CD4-positive, alpha-beta T cell treated with Interferon alpha-2 for 1 hour (primary cell): ENCODE measurements at places on chromosomes 6 and 20.

DNA sequence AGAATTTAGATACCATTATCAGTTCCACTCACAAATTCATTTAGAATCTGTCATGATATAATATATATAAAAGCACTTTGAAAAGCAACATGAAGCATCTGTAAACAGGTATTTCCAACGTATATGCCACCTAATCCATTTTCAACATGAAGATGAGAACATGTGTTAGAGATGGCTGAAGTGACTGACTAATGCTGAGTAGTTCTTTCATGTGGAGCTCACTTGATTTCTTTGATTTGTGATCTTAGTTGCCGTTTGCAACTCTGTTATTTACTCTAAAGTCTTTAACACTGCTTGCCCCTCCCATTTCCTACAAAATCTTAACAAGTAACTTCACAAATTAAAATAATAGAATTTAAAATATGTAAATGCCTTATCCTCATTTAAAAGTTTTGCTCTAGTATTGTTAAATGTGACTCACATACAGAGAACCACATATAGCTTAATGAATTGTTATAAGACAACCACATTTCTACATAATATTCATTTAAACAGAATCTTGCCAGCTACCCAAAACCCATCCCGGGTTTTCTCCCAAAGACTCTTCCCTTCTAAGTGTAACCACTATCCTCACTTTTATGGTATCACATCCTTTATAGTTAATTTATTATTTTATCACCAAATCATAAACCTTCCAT, 78.3 kb downstream of the ME1 start:
- no peak for DNase-seq

DNA sequence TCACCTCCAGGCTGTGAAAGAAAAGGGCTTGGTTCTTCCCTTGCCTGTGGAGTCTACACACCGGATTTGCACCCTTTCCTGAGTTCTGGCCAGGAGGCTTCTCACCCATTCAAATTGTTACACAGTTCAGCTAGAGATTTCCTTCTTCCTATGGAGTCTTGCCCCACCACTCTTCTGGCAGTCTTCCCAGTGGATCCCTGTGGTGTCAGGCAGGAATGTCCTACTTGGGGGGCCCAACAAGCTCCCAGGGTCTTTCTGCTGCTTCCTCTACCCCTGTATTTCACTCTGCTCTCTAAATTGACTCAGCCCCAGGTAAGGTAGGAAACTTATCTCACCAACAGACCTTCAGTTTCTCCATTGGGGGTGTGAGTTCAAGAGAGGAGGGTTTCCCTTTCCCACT, 14.0 kb upstream of the CST9L start:
- DNase-seq = no peak

GRCh38 chr6:130908188-130908587, 81.0 kb downstream of the SMLR1 start:
- DNase-seq = no peak

GRCh38 chr6:3228046-3228671, 706 bp upstream of the TUBB2B start:
- DNase-seq = no peak

- DNase-seq = no peak
Observed at GRCh38 chr20:30412972-30413371, 844.5 kb upstream of the DEFB115 start.

DNA sequence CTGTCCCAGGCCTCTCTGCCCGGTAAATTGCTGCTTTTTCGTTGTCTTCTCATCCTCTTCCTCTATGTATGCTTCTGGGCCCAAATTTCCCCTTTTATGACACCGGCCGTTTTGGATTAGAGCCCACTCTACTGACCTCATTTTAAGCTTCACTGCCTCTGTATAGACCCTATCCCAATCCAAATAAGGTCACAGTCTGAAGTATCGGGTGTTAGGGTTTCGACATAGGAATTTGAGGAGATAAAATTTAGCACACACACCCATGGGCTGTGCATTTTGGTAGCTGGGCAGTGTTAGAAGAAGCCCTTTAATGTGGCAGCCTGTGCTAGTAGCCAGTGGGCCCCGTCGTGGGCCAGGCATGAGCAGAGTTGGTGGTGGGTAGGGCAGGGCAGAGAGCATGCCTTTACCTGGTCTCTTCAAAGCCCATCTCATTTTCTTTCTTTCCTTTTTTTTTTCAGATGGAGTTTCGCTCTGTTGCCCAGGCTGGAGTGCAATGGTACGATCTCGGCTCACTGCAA, 27.9 kb upstream of the EZR start:
- no peak for DNase-seq

DNA sequence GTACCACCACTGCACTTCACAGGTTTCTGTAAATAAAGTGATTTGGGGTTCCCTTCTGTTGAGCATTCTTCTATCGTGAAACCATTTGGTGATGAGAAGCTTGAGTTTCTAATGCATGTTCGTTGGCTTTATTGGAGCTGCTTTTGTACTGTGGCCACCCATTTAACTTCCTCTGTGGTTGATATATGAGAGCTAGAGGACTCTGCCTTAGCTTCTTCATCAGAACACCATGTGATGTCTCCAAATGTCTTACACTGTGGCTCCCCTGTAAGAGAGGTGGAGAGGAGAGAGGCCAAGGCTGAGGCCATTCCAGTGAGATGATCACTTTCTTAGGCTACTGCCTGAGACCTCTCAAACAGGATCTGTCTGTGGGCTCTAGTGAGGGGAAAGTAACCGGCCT, 114.5 kb downstream of the SLC16A10 start:
- DNase-seq = no peak

- DNase-seq = no peak
Observed at GRCh38 chr20:59560588-59561227, 43.6 kb upstream of the PHACTR3 start.

GRCh38 chr6:80211286-80211685, 104.8 kb downstream of the BCKDHB start:
- DNase-seq = no peak

- DNase-seq = no peak
Observed at GRCh38 chr6:138007014-138007472, 100.2 kb downstream of the PERP start.

GRCh38 chr6:25330796-25331685, 51.9 kb downstream of the CARMIL1 start:
- no peak for DNase-seq

- no peak for DNase-seq
Observed at GRCh38 chr6:147869869-147870268, 361.4 kb downstream of the SAMD5 start.

GRCh38 chr20:48107560-48107959, 322.3 kb upstream of the SULF2 start:
- no peak for DNase-seq

- DNase-seq = no peak
Observed at GRCh38 chr20:13515291-13515690, 123.4 kb downstream of the TASP1 start.

DNA sequence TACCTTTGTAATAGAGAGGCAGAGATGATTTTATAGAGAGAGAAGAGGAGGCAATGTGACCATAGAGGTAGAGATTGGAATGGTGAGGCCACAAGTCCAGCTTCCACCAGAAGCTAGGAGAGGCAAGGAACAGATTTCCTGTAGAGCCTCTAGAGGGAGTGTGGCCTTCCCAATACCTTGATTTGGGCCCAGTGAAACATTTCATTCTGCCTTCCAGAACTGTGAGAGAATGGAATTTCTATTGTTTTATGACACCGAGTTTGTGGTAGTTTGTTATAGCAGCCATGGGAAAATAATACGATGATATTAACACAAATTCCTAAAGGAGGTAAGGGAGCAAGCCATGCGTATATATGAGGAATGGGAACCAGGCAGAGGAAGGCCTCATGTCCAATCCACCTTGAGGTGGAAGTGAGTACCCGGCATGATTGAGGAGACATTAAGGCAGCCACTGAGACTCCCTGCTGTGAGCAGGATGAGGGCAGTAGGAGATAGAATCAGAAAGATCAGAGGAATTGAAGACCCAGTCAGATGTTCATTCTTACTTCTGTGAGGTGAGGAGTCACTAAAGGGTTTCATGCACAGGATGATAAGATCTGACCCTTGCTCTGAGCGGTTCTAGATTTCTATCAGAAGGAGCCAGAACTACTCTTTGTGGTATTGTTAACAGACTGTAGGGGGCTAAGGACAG, 636.3 kb upstream of the IMPG1 start:
- no peak for DNase-seq

- DNase-seq = no peak
Observed at GRCh38 chr6:22248513-22249308, 48.1 kb downstream of the PRL start.

- DNase-seq = no peak
Observed at GRCh38 chr6:110653381-110653780, 161.9 kb downstream of the CDK19 start.

- DNase-seq = no peak
Observed at GRCh38 chr20:58921564-58921963, 59.5 kb upstream of the NELFCD start.

DNA sequence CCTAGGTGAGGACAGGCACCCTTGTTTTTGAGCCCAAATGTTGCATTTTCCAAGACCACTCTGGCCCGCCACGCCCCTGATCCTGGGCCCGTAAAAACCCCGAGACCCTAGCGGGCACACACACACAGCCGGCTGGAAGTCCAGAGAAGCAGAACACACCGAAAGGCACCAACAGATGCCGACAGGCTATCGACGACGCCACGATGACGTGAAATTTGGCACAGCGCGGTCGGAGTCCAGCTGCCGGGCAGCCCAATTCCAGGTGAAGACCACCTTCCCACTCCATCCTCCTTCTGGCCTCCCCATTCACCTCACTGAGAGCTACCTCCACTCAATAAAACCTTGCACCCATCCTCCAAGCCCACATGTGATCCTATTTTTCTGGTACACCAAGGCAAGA, 34.0 kb upstream of the PNPLA1 start:
- DNase-seq = no peak

DNA sequence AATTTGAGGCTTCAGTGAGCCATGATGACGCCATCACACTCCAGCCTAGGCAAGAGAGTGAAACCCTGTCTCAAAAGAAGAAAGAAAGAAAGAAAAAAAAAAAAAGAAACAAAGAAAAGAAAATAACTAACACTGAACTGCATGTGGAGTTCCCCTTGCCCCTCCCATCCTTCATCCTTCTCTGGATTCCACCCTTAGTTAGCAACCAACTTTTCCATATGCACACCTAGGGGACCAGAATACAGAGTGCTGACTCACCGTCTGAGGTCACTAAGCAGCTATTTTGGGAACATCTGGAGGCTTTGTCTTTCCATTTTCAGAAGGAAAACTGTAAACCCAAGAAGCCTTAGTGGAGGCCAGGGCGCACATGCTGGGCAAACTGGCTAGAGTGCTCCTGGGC, 257.4 kb downstream of the MAFB start:
- DNase-seq = no peak

GRCh38 chr20:31922181-31922580, 29.7 kb downstream of the PDRG1 start:
- DNase-seq = no peak

- DNase-seq = no peak
Observed at GRCh38 chr20:63703976-63704748, 3.6 kb downstream of the ARFRP1 start.

- DNase-seq = peak; percentile 59
Observed at GRCh38 chr6:225121-225721, 67.1 kb upstream of the DUSP22 start.

DNA sequence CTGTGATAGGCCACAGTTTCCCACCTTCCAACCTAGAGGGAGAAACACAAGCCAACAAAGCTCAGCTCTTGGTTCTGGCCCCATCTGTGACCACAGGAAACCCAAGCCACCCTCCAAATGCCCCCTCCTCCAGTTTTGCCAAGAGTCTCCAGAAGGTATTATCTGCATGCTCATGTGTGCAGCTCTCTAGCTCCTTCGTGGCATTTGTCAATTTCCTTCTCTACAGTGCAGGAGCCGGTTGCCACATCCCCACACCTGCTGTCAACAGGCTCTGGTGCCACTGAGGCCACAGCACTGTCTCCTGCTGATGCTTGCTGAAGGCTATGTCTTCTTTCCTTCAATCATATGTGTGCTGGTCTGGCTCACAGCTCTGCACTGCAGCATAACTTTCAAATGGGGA, 177.2 kb downstream of the CLIC5 start:
- no peak for DNase-seq

DNA sequence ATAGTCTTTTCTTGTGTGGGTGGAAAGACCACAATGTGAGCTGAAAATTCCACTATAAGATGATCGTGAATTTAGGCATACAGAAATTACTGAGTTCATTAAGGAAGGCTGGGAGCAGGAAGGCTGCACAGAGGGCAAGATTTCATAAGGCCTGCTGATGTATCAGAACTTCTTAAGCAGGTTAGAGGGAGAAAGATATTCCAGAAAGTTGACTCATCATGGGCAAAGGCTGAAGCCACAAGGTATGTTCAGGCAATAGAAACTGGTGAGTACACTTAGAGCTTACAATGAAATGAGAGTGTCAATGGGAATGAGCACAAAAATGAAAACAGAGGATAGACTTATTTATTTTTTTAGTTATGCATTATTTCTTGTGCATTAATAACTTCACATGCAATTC, 618.6 kb downstream of the CBLN4 start:
- DNase-seq = no peak

- DNase-seq = no peak
Observed at GRCh38 chr6:105546754-105547153, 143.9 kb upstream of the PREP start.

GRCh38 chr6:56490993-56491392, 151.7 kb downstream of the DST start:
- no peak for DNase-seq

DNA sequence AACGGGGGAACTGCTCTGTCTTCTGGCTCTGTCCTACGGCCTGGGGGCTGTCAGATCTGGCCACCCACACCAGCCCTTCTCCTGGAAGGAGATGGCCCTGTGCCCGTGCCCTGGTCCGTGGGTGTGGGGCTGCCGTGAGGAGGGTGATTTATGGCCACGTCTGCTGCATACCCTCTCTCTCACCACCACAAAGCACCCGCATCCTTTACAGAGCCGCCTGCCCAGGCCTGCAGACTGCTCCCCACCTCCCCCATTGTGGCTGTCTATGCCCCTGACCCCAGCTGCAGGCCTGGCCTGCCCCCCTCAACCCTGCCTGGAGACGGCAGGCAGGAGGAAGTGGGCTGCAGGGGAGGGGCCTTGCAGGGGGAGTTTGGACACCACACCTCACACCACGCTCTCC, 72.7 kb upstream of the GATA5 start:
- no peak for DNase-seq

DNA sequence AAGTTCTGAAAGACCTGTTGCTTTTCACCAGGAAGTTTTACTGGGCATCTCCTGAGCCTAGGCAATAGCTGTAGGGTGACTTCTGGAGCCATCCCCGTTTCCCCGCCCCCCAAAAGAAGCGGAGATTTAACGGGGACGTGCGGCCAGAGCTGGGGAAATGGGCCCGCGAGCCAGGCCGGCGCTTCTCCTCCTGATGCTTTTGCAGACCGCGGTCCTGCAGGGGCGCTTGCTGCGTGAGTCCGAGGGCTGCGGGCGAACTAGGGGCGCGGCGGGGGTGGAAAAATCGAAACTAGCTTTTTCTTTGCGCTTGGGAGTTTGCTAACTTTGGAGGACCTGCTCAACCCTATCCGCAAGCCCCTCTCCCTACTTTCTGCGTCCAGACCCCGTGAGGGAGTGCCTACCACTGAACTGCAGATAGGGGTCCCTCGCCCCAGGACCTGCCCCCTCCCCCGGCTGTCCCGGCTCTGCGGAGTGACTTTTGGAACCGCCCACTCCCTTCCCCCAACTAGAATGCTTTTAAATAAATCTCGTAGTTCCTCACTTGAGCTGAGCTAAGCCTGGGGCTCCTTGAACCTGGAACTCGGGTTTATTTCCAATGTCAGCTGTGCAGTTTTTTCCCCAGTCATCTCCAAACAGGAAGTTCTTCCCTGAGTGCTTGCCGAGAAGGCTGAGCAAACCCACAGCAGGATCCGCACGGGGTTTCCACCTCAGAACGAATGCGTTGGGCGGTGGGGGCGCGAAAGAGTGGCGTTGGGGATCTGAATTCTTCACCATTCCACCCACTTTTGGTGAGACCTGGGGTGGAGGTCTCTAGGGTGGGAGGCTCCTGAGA, at the start of gene HFE:
Gene HFE, plus strand, starts transcription at position 146 of the 832 bp plus-strand sequence. Its CDS starts 12 bp downstream, at position 158.
- peak; percentile 51 for DNase-seq
